Memory B cell (primary cell): ENCODE measurements at places on chromosomes 5 and 9.

DNA sequence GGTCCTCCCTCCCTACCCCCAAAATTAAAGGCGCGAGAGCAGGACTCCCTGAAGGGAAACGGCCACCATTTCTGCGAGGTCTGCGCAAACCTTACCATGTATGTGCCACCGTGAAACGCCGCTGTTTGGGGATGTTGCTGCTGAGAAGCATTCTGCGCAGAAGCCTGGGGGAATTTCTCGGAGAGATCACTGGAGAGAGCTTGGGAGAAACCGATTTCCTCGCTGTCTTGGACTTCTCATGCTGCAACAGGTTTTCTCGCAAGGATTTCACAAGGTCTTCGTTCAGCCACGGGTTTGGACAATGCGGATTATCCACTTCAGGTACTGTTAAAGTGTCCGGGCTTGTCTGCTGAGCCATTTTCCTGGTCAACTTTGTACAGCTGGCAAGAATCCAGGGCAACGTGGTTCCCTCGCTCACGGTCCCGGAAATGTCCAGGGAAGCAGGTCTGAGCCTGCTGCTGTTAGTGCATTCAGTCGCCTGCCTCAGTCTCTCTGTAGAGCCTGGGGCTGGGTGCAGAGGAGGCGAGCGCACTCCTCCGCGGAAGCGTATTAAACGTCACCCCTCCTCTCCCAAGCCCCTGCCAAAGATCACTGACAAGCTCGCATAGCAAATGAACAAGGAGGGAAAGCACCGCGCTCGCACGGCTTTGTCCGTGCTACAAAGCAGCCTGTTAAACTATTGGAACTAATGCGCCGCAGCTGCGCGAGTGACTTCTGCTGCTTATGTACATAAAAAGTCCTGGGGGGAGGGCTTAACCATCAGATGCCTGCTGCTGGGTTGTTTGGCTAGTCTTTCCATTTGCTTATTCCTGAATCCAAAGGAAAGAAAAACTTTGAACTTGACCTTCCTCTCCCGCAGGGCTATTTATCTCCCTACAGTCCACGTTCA is 125.1 kb downstream of the PDE4D start:
- peak; percentile 38 for DNase-seq

DNA sequence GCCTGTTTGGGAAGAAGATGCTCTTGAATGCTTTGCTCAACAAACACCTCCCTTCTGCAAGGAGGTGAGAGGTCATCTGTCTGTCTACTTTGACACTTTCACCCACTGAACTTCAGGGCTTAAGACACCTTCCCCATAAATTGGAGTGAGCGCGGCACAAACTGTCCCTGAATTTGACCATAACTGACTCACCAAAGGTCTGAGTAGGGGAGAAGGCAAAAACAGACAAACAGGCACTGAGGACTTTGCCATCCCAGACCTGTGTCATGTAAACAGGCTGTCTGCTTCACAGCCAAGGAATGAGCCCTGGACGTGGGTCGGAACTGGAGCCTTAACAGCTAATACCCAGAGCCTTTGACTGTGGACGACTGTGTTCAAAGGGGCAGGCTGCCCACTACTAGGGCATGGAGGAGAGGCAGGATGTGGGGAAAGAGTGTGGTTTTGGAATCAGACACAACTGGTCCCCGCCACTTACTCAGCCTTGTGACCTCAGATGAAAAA is 320.9 kb upstream of the KLF4 start:
- no peak for DNase-seq

DNA sequence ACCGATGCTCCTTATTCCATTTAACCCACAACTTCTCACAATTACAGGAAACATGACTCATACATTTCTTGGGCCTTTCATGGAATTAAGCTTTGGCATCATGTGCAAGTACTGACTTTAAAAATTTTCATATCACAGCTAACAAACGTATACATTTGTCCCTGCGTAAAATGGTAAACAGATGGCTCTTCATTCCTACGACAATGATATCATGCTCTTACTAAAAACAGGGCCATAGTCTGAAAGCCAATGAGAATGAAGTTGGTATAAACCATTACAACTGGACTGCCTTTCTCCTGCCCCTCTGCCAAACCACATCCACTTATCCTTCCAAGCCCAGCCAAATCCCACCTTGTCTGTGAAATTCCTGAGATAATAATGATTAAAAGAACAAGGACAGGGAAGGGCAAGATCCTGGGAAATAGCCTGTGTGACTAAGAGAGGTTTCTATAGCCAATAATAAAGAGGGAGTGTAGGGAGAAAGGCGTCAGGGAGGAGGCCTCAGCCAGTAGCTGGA is 44.9 kb upstream of the ZNF366 start:
- DNase-seq = no peak

DNA sequence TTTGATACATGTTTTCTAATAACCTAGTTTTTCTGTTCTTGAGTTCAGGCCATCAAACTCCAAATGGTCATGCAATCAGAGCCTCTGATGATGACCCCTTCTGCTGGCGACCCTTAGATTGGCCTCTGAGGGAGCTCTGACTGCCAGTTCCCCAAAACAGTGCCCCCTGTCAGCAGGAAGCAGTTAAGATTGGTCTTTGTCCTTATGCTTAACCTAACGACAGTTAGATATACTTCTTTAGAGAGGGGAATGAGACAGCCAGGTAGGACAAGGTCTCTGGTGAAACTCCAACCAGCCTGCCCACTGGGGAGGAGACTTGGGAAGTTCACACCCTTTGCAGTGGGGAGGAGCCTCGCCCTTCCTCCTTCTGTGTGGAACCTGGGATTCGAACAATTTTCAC is 390.4 kb upstream of the KIF2A start:
- no peak for DNase-seq

DNA sequence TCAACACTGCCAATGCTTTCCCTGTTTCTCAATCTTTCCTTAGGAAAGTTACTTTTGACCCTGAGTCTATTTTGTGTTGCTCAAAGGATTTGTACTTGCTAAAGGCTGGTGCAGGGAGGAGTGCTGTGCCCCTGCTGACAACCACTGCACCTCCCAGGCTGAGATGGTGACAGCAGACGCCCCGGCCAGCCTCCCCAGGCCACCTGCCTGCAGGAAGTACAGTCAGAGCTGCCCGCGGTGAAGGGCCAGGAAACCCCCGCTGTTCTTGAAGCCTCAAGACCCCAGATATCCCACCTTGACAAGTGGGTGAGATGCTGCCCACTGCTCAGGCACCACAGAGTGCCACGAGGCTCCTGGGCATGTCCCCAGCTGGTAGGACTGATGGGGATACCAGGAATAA is 44.2 kb upstream of the CKMT2 start:
- DNase-seq = no peak

- DNase-seq = no peak
Observed at GRCh38 chr5:78763659-78764189, 115.2 kb upstream of the LHFPL2 start.

DNA sequence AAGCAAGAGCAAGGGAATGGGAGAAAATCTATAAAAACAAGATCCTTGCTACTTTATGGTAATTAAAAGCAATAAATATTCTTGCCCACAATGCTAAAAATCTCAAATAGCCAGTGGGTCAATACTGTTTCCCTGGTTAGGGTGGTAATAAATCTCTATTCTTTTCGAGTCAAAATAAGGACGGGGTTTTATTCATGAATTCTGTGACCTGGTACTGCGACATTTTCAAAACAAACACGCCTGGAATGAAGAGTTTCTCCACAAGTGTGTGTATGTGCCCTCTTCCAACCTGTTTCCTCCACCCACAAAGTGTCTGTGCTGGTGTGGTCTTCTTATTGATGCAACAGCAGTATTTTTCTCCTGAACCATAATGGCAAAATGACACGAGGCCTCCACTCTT is 358.8 kb upstream of the BRINP1 start:
- DNase-seq = no peak

DNA sequence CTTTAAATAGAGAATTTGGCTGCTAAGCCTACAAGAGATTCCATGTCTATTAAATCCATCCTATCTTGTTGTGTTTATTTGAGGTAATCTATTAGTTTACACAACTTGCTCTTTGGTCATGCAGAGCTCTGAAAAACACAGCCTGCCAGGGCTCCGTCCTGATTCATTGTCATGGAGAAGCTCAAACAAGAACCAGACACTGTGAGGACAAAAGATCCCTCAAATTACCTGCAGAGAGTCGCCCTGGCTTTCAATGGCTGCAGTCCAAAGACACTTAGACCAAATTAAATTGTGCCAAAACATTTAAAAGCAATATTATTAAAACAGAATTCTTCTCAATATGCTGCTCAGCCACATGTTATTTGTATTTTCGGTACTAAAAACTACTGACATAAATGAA is 60.1 kb downstream of the CDH18 start:
- no peak for DNase-seq

DNA sequence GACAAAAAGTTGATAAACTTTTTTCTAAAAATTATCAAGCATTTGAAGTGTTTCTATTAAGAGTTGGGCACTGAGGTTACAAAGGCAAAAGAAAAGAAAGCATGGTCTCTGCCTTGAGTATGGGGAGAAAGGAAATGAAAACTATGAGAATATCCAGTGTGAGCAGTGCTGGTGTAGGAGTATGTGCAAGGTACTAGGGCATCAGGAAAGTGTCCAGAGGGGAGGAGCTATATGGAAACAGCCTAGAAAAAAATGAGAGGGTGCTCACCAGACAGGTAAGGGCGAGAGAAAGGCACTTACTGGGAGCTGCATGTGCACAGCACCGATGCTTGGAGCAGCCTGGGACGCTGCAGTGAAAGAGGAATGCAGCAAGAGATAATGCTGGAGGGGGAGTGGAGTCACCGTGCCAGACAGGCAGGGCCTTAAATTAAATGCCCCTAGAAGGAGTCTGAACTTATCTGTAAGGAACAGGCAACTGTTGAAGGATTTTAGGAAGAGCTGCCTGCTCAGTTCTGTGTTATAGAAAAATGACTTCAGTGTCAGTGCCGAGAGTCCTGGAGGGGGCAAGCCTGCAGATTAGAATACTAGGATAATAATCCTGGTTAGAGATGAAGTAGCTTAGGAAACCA is 14.0 kb downstream of the MCC start:
- no peak for DNase-seq

DNA sequence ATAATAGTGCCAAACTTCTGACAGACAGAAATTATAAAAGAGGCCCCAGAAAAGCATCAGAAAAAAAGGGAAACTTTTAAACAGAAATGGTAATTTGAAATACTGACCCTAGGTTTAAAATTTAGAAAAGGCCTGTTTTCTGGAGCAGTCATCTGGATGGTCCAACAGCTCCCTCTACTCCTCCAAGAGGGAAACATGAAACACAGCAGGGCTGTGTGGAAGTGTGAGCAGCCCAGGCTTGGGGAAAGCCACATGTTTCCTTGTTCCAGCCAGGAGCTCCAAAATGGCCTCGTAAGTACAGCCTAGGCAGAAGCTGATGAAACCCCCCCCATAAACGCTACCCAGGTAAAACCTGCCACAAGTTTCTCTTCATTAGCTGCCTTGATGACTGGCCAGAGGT is 499.3 kb upstream of the ADAMTS16 start:
- DNase-seq = no peak

- DNase-seq = no peak
Observed at GRCh38 chr5:66144834-66145390, 812 bp downstream of the SREK1 start.

- no peak for DNase-seq
Observed at GRCh38 chr5:95380103-95380628, 11.0 kb upstream of the FAM81B start.

GRCh38 chr5:43288269-43288831 is 24.9 kb downstream of the HMGCS1 start:
- no peak for DNase-seq

GRCh38 chr5:62260513-62260912 is 45.5 kb upstream of the KIF2A start:
- no peak for DNase-seq

DNA sequence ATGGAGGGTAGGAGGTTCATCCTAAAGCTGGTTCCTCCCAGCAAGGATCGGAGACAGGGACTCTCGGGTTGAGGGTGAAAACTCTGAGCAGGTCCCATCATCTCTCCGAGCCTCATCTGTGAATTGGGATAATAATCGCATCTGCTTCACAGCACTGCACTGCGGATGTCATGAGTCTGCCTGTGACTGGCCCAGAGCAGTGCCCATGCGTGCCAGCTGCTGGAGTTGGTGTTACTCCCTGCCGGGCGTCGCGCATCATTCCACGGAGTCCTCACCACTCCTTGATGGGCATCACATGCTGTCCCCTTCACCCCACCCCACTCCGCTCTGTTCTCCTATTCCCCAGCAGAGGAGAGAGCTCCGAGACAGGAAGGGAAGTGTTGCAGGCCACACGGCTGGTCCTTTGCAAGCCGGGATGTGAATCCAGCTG is 35.1 kb upstream of the ORM1 start:
- no peak for DNase-seq

- DNase-seq = no peak
Observed at GRCh38 chr9:17624571-17624970, 45.7 kb downstream of the SH3GL2 start.

GRCh38 chr9:87865626-87866025 is 17.1 kb upstream of the SPATA31E1 start:
- DNase-seq = no peak

DNA sequence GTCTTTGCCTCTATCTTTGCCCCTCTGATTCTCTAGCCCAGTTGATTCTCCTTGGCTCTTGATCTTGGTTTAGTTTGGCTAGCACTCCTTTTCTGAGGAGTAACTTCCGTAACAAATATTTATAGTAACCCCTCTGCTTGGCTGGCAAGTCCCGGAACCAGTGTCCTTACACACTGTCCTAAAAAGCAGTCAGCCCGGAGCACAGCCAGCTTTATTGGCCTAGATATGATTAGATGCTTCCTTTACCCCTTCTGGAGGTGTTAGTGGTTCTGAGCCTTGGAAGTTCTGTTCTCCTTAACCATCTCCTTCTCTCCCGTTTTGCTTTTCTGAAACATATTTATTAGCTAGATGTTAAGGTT is 17.0 kb upstream of the MSMP start:
- no peak for DNase-seq

GRCh38 chr5:56871777-56872176 is 37.6 kb upstream of the SETD9 start:
- DNase-seq = no peak

DNA sequence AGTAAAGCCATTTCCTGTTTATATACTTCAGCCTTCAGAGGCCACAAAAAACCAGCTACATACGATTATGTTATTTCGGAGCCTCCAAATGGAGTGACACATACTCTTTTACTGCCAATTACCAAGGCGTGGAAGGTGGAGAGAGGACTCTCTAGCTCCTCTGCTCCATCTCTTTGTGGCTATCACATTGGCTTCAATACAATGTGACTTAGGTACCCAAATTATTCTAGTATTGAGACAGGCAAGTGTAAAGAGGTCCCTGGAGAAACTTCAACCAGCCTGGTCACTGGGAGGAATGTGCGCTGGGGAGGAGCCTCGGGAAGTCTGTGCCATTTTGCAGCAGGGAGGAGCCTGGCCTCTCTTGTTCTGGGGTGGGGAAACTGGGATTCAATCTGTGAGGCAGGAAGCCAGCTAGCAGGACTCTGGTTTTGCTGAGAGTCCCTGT is 85.8 kb upstream of the TAS2R1 start:
- no peak for DNase-seq
